NCI-H2171 treated with DMSO at 0.1 percent for 48 hours (cell line): ENCODE measurements at places on chromosomes 3 and 15.

GRCh38 chr15:48300038-48300437 is 31.2 kb upstream of the DUT start:
- DNase-seq, result no peak

- no peak for DNase-seq
These were observed 58.3 kb downstream of the CDC25A start for GRCh38 chr3:48129921-48130320.

DNA sequence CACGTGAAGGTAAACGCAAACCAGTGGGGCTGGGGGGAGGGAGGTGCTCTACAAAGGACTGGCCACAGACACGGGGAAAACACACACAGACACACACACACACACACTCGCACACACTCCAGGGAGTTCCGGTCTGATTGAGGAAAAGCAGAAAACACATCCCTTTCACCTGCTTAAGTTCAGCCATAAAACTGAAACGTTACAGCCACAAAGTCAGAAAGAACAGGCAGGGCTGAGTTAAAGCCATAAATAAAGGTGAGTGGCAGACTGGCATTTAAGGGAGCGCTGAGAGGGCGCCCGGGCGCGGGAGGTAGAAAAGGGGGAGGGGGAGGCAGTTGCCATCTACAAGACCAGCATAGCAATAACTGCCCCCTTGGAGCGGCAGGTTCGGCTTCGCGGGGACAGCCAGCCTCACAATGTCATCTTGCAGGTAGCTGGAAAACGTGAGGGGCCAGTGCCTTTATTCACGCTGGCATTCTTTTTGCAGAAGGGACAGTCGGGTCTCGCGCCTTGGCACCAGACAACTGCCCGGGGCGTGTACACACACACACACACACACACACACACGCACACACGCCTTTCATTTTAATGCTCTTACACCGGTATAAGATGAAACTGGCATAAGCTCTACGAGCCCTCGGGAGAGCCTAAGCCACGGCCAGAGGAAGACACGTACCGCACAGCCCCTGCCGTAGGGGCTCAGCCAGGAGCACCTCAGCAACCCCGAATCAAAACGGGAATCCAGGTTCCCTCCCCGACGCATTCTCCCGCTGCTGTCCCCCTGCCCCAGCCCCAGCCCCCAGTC is 866 bp downstream of the TNIK start:
- peak; percentile 83 for DNase-seq

DNA sequence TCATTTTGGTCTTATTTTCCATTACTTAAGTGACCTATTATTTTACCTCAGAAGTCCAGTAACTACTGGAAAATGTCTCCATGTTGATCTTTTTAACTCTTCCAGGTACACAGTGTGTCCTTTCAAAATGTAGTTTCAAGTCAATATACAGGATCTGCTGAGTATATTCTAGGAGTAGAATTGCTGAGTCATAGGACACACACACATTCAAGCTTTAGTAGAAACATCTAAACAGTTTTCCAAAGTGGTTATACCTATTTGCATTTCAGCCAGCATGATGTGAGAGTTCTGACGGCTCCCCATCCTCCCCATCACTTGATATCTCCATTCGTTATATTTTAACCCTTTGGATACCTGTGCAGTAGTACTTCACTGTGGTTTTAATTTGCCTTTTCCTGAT is 271.9 kb downstream of the MCTP2 start:
- no peak for DNase-seq

DNA sequence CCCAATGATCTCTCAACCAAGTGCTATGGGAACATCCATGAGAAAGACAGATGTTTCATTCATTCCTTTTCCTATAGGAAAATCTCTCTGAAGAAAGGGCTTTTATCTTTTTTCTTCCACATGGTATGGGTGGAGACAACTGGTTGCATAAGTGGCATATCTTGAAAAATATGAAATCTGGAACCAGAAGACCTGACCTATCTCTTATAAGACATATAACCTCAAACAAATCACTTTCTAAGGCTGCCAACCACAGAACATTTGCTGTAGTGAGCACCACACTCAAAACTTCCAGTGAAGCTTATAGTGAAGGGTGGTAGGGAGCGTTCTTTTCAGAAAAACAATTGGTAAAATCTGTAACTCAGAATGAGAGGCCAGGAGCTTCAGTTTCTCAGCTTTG is 58.5 kb downstream of the SHQ1 start:
- DNase-seq, result no peak

DNA sequence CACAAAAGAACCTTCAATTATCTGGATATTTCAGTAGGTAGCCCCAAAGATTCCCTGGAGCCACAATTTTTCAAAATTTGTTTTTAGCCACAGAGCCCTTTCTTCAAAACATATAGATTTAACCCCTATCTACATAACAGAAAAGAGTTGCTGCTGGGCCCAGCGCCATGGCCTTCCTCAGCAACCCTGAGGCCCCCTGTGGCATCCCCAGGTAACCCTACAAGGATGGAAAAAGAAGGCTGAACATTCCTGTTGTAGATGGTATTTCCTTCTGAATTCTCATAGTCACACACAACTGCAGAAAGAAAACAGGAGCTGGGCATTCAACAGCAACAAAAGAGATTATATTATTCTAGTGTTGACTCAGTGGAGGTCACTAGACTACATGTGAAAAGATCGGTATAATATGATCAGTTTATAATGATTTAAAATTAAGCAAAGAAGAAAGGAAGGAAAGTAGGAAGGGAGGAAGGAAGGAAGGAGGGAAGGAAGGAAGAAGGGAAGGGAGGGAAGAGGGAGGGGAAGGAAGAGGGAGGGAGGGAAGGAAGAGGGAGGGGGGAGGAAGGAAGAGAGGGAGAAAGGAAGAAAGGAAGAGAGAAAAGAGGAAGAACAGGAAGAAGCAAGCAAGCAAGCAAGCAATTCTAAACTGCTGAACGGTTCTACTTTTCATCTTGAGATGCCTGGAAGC is 342.5 kb upstream of the NR2F2 start:
- DNase-seq, result no peak

GRCh38 chr15:29440541-29440940 is 170.9 kb upstream of the NSMCE3 start:
- DNase-seq, result no peak

GRCh38 chr3:58150810-58151199 is 60.0 kb downstream of the DNASE1L3 start:
- DNase-seq, result no peak
